ENCODE measurements at places on chromosomes 6 and 20. TPM values are rescaled to one million over a fixed set of nuclear protein-coding genes. Genes with fewer than 3 reads are reported as not detected.

CFAP61 gene
- not detected for total RNA-seq

DNA sequence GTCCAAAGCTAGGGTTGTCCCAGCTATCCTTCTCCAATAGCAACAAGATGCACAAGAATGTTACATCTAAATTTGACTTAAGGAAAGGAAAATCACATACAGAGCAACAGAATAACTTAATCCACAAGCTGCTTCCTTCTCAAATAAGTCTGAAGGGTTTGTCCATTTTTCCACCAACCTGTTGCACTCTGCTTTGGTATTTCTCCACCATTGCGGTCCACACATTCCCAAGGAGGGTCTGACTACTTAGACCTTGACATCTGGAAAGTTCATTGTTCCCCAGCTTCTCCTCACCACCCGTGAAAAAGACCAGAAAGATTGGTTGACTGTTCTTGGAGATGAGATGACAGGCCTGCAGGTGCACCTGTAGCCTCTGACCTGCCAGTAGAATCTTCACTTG is 72.5 kb downstream of the PDSS2 start:
- DNase-seq, result no peak

TMEM244 gene
- not detected for total RNA-seq

SLC26A8 gene
- not detected for total RNA-seq

DNA sequence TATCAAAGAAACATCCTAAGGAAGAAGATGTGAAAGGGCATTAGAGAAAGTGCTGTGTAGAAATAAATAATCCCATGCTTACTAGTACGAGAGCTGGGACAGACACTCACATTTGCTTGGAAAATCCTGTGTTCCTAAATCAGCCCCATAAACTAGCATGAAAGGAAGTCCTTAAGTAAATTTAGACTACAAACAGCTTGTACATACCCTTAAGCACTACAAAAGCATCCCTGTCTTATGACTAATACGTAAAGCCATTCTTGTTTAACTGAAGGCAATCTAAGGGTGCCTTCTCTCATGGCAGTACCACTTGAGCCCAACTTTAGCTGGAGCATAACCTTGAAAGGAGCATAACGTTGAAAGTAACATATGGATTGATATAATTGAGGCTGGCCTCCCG is 15.4 kb upstream of the FOXQ1 start:
- DNase-seq, result no peak

C6orf132 gene
- 0.06 TPM for total RNA-seq

MCCD1 gene
- total RNA-seq, result not detected

DNA sequence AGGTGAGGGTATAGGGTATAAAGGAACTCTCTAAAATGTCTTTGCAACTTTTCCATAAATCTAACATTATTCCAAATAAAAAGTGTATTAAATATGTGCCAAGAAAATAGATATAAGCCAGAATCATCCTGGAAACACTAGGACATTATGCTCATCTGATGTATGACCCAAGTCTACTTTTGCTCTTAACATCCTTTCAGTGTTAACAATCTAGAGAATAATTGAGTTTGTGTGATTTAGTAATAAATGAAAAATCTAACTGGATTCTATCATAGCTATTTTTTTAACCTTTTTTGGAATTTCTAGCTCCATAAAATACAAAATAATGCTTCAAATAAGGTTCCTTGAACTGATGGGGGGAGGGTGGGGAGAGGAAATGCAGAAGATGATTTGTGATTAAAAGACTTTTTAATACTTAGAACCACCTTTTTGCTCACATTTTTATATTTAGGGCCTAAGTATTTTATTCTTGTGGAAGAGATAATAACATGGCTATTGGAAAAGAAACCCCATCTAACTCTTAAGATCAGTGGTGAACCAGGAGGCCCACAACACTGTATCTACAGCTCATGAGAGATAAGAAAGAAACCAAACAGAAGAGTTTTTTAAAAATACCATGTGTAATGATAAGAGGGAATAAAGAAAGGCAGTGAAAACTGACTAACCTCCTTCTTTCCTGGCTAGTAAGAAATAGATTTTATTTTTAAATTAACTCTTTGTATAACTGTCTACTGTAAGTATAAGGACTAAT is 68.5 kb downstream of the PDSS2 start:
- DNase-seq, result no peak

GNRH2 gene
- total RNA-seq, result 1.7 TPM
